ENCODE measurements at places on chromosomes 2 and 18.

DNA sequence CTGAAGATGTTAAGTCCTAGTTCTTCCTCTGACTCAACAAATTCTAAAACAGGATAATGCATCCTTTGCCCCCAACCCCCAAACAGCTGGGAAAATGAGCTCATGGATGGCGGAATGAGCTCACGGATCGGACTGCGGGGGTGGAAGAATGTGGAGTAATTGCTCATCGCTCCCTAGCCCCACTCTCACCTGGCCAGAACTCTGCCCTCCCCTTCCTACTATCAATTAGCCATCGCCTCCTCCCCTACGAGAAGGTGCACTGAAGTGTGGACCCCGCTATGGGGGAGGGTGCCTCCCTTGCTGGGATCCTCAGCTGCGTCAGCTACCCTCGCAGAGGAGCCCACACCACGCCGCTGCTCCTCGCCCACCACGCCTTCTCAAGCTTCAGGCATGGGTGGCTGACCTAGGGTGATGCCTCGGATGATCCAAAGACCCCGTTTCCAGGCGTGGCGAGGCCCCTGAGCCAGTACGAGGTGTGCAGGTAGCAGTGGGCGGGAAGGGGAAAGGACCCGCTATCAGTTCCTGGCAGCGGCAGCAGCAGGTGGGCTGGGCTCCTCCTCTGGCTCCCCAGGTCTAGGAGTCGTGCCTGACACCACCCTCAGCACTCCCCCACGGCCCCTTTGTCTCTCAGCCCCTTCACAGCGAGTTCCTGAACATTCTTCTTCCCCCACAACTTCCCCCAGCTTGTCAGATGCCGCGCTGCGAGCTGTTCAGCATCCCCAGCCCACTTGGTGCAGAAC is 82.1 kb upstream of the POMC start:
- DNase-seq = no peak

DNA sequence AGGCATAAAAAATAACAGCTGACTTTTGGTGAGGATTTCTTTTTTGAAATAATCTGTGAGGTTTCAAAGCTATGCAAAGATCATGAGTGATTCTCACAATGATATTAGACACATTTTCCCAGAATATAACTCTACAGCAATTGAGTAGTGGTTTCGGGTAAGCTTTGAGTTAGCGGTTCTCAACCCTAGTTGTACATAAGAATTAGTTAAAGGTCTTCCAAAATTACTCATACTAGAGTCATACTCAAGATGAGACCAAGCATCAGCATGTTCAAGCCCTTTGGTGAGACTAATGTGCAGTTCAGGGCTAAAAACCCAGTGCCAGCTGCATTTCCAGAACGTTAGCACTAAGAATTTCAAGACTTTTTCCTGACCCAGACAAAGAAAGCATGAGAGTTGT is 31.1 kb downstream of the DSG4 start:
- DNase-seq = no peak

GRCh38 chr2:230852113-230852512 is 12.6 kb upstream of the ITM2C start:
- no peak for DNase-seq

DNA sequence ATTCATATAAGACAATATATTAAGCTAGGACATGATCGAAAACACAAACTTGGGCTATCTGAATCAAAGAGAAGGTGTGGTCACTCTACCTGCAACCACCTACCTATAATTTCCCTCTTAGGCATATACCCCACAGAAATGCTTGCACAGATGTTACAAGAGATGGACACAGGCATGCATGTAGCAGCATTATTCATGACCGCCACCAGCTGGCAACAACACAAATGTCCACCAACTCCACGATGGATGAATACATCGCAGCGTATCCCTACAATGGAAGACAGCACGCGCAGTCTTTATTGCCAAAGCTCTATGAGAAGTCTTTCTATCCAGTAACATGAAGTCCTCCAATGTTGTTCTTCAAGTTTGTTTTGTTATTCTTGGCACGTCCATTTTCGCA is 90.8 kb downstream of the ARL4C start:
- no peak for DNase-seq

DNA sequence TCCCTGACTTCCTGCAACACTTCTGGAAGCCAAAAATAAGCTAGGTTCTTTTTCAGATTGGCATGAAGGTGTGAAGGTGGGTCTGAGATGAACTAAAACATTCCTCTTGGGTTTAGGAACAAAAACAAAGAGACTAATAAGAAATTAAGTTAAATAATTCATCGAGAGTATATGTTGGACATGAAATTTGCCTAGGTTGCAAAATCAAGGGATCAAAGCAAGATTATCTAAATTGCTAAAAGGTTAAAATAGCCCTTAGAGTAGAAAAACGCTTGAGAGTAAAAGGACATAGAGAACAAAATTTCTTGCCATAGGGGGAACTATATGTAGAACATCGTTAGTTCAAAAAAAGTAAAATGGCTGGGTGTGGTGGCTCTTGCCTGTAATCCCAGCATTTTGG is 845.9 kb upstream of the NXPH2 start:
- DNase-seq = no peak

GRCh38 chr2:232593982-232594381 is 39.4 kb upstream of the EFHD1 start:
- no peak for DNase-seq

DNA sequence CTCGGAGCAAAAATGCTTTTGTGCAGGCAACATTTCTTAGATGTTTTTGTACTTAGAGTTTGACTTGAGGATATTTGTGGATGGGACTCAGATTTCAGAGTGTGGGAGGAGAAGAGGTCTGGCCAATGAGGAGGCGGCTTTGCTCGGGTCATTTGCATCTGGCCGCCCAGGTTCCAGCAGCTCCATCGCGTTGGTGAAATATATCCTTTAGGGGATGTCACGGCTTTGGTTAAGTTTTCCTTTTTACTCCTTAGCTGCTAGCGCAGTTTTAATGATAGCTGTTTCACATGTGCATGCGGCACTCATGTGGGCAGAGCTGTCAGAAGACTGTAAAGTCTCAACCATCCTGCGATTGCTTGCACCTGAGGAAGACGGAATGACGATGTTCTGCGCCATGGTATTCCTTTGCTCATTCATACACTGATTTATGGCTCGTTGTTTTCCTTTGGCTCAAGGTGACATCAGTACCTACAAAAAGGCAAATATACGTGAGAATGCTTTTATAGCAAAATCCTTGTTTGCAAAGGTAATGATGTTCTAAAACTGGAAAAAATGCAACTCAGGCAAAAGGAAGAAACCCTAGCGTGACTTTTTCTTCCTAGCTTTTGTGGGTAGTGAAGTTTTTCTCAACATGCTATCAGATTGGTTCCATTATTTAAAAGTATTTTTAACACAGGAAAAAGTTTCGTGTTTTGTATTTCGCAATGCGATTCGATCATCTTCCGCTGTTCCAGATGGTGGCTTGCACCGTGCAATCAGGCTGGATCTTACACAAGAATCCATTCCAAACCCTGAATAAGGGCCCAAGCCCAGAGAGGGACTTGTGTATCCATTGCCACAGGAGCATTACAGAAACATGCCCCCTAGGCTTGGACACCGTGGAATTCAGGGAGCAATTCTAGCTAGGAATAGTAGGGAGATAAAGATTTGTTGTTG is 70.5 kb upstream of the ZNF516 start:
- peak; percentile 75 for DNase-seq

DNA sequence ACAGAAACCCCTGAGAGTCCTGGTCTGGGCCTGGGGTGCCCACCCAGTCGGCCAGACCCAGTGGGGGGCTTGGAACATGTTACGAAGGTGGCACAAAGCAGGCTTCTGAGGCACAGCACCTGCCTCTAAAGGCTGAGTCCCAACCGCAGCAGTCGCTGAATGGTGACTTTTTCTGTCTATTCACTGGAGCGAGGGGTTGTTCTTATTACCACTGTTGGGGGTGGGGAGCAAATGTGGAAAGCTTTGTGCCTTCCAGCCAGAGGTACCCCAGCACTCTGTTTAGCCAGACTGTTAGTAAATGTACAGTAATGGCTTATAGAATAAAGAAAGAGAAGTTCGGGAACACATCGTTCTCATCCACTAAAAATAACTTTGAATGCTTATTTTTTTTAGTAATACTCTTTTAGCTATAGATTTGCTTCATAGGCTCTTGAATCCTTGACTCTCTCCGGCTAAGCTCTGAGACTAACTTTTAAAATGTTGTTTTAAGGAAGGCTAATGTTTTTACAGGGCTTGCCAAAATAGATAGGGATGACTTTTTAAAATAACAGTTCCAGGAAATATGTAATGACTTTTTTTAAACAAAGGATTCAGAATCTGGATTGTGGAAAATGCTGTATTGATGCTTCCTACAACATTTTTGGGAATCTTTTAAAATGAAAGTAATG is 23.4 kb upstream of the PTPN2 start:
- DNase-seq = no peak

DNA sequence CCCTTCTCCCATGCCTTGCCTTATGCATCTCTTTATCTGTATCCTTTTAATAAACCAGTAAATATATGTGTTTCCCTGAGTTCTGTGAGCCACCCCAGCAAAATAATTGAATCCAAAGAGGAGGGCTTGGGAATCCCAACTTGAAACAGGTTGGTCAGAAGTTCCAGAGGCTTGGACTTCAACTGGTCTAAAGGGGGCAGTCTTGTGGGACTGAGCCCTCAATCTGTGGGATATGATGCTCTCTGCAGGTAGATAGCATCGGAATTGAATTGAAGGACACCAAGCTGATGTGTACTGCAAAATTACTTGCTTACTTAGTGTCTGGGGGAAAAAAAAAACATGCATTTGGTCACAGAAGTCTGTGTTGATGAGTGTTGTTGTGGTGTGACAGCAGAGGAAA is 1033.5 kb upstream of the TMEFF2 start:
- no peak for DNase-seq

DNA sequence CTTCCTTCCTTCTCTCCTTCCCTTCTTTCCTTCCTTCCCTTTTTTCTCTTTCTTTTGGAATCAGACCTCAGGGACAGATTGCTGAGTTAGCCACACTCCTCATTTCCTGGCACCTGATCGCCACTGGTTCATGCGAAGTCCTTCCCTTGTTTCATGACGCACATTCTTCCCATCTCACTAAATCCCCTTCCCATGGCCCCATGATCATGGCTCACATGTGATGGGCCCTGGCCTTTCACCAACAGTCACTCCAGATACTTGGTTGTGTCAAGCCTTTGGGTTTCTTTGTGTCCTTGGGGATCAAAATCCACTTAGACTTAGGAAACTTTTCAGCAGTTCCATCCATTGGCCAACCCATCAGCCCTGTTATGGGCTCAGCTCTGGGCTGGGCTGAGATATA is 23.8 kb upstream of the ASPRV1 start:
- no peak for DNase-seq
